ENCODE measurements at places on chromosomes 4 and X.
A peak's percentile ranks its signal among the peaks of the same experiment; 100 is the strongest.

- DNase-seq: no peak
Measured at GRCh38 chr4:144739511-144740033, 93.6 kb downstream of the HHIP start.

DNA sequence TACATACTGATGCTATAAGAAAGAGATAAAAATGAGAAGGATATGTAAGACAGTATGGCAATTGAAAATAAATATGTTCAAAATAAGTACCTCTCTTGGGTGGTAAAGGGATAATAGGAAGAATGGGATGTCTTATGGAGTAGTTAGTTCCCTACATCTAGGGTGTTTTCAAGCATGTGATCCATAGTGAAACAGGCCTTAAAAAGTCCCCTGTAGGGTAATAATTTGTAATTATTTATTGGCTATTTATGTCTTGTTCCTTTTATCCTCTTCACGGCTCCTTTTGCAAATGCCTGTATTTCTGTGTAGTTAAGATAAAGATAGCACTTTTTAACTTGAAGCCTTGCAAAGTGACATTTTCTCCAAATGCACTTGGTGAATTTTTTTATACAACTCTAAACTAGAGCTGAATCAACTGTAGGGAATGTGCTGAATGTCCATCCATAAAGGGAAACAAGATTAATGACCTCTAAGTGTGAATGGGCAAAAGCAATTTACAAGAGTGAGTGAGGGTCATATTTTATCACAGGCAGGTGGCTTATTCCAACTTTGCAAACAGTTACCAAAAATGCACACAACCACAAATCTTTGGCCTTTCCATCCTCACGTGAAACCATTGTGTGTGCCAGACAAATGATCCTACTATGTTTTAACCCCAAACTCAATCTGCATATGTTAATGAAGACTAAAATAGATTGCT is 299.0 kb downstream of the KCNIP4 start:
- no peak for DNase-seq

DNA sequence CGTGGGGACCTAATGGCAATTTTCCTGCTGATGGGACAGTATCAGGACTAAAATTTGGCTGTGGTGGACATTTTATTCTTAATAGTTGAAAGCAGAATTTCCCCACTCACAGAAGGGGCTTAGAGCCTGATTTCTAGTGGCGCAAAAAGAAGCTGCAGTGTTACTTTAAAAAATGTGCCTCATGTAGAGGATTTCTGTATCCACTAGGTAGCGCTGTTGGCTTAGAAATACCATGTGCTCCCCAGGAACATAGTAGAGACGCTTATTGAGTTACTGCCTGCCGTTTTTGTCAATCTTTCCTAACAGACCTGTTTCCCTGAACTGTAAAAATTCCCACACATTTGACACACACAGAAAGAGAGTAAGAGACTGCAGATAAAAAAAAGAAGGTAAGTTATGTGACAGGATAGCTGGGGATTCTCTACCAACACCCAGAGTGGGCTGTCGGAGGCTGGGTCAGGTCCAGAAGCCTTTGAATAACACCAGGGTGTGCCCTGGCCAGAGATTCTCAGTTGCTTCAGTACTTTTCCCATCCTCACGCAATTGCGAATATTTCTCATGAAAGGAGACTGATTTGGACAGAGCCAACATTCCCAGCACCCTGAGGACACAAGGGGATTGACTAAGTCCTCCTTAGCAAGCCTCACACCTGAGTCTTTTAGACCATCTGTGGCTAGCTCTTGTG is 88.4 kb downstream of the ZXDA start:
- peak; percentile 60 for DNase-seq

- DNase-seq: no peak
Measured at GRCh38 chr4:33116871-33117270, 2396.7 kb downstream of the PCDH7 start.

DNA sequence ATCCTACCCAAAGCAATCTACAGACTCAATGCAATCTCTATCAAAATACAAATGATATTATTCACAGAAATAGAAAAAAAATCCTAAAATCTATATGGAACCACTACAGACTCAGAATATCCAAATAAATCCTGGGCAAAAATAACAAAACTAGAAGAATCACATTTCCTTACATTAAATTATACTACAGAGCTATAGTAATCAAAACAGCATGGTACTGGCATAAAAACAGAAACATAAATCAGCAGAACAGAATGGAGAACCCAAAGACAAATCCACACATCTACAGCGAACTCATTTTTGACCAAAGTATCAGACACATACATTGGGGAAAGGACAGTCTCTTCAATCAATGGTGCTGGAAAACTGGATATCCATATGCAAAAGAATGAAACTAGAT is 304.1 kb upstream of the FGF13 start:
- DNase-seq: no peak

GRCh38 chrX:103372886-103373285 is 3.5 kb upstream of the BEX3 start:
- DNase-seq: no peak

GRCh38 chr4:129561886-129562671 is 466.1 kb downstream of the C4orf33 start:
- no peak for DNase-seq

DNA sequence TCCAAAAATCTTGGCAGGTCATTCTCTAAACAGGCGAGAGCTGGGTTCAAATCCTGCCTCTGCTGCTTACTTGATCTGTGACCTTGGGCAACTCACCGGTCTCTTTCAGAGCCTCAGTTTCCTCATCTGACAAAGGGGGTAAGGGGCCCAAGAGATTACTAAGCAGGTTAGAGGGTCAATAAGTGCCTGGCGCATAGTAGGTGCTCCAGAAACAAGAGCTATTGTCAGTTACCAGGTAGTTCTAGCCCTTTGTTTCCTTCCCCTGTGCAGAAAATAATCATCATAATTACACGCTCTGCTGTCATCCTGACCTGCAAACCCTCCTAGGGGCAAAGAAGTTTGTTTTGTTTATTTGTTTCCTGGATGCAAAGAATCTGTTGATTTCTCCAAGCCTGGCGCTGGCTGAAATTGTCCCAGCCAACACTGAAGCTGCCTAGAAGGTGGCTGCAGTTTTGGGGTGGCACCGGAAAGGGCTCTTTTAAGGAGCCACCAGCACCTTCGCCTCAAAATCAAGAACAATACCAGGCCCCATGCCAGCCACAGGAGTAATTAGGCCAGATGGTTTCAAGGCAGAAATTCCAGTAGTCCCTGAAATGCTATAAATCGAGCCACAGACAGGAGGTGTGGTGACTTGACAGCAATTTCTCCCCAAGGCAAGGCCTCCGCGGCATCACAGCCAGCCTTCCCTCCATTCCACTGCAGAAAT is 10.2 kb upstream of the KIAA0232 start:
- no peak for DNase-seq

DNA sequence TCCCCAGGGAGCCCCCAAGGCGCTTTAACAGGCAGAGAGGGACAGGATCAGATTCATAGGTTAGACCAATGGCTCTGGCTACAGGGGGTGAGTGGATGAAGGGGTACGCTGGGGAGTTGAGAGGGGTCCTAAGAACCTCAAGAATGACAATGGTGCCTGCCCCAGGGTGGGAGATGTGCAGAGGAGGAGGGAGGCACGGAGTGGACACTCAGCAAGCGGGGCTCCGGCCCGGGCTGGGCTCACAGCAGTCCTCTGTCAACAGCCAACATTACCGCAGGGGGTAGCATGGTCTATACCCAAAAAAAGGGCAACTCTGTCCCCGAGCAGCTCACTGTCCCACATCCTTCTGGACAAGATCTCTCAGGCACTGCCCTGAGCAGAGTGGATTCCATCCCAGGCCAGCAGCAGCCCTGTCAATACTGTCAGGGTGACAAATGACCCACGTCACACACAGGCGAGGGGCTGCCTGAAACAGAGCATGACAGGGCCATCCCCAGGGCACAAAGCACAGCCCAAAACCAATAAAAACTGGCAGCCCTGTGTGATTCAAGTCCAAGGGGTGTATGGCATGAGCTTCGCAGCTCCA is 47.7 kb upstream of the PPP2R2C start:
- DNase-seq: no peak

- DNase-seq: no peak
Measured at GRCh38 chrX:105647749-105648148, 174.6 kb upstream of the NRK start.

- DNase-seq: no peak
Measured at GRCh38 chrX:50618788-50619558, 148.3 kb upstream of the DGKK start.

- peak; percentile 26 for DNase-seq
Measured at GRCh38 chr4:108155373-108155772, 13.4 kb downstream of the LEF1 start.

DNA sequence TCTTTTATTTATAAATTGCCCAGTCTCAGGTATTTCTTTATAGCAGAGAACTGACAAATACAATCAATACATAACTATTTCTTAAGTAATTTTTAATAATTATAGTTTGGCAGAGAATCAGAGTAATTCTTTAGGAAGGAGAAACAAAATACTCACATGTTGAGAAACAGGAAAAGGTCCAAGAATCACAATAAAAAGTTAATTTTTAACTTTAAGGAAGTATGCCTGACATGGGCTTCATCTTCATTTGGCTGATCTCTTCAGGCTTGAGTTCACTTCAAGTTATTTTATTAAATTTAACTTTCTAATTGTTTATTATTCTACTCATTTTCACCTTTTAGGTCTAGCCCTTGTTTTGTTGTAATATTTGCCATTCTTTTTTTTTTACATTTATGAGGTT is 36.1 kb upstream of the RNF150 start:
- no peak for DNase-seq

GRCh38 chrX:30957753-30958152 is 68.7 kb upstream of the TAB3 start:
- no peak for DNase-seq

DNA sequence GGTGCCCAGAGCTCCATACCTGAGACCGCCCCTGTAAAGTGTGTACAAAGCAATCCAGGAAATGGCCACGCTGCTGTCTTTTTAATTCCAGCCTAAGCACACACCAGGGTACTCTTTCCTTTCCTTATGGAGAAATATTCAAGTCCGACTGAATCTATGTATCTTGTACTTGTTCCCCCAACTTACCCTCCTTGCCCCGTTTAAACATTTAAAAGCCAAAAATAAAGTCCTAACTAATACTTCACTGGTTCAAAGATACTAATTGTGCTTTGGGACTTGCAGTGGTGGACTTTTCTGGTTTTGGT is 731 bp upstream of the AMMECR1 start:
- DNase-seq: no peak

DNA sequence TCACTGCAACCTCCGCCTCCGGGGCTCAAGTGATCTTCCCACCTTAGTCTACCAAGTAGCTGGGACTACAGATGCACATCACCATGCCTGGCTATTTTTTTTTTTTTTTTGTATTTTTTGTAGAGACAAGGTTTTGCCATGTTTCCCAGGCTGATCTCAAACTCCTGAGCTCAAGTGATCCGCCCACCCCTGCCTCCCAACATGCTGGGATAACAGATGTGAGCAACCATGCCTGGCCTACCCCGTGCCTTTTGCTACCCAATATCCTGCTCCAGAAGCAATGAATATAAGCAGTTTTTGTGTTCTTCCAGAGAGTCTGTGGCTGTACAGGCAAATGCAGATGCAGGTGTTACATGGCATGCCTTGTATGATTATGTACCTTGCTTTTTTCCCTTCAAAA is 50.5 kb downstream of the TBC1D14 start:
- no peak for DNase-seq

- DNase-seq: no peak
Measured at GRCh38 chrX:104877504-104877903, 311.5 kb downstream of the IL1RAPL2 start.

DNA sequence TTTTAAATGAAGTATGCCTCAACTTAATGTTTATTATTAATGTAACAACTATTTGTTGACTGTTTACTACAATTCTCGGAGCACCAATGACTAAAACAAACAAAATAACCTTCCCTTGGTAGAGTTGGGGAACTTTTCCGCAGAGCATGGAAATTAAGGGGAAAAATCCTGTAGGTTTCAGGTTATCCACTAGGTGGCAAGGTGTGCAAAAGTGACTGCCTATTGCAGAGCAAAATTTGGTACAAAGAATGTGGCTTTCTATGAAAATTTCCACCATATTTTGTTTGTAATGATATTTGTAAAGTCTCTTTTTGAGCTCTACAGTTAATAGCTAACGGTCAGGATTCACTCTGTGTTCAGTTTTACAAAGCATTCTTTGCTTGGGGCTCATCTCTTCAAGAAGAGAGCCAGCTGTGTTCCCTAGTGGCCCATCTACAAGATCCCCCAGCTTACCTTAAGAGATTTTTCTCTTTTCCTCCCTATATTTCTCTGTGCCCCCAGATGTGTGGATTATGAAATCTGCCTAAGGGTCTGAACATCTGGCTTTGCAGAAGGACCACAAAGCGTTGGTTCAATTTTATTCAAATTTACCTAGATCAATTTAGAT is 61.1 kb downstream of the FBXO8 start:
- DNase-seq: peak; percentile 33

DNA sequence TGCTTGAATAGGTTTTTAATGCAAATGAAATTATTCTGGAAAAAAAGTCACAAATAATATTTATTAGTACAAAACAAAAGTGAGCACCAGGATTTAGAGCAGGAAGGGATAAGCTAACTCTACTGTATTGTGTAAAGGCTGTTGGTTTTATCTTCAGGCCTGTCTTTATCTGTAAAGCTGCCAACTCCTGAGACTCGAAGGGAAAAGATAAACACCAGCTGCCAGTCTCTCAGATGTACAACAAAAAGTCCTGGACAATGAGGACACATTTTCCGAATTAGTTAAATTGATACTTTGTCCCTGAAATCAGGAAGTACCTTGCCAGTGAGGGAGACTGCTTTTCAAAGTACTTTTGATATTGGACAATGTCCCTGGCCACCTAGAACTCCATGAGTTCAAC is 8.8 kb downstream of the DDX60 start:
- DNase-seq: no peak

GRCh38 chr4:112061207-112061817 is 83.9 kb upstream of the FAM241A start:
- DNase-seq: no peak

GRCh38 chr4:20078644-20079043 is 173.1 kb upstream of the SLIT2 start:
- no peak for DNase-seq

DNA sequence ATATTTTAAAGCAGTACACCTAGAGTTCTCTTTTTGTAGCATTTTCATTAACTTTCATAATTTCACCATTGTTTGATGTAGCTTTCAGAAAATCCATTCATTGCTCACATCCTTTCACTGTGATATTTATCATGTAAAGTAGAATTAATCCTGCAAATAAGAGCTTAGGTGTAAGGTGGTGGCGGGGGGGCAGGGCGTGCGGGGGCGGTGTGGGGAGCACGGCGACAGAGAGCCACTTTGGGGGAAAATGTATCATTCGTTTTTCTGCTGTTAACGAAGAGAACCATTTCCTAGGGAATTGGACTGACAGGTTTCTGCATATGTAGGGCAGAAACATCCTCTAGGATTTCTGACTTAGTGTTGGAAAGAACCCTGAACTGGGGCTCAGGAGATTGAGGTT is 82.6 kb upstream of the BRS3 start:
- no peak for DNase-seq

DNA sequence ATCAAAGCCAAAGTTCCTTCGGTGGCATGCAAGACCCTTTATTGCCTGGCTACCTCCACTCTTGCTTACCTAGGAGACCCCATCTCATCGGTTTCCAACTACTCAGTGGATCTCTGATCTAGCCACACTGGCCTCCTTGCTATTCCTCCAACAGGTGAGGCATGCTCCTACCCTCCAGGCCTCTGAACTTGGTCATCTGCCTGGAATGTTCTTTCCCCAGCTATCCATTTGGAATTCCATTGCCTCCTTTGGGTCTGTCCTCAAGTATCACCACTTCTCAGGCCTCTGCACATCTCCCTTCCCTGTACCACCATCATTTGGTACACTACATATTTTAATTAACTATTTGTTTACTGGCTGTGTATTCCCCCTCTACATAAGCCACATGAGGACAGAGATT is 11.2 kb downstream of the LGI2 start:
- no peak for DNase-seq

Data from CD4-positive, alpha-beta T cell treated with Interleukin-21 for 1 hour (primary cell).